Effector CD4-positive, alpha-beta T cell (primary cell): ENCODE measurements at places on chromosomes 13 and 19.

GRCh38 chr19:41887711-41888382 lies 4.9 kb downstream of the ARHGEF1 start:
- DNase-seq = peak; percentile 78

DNA sequence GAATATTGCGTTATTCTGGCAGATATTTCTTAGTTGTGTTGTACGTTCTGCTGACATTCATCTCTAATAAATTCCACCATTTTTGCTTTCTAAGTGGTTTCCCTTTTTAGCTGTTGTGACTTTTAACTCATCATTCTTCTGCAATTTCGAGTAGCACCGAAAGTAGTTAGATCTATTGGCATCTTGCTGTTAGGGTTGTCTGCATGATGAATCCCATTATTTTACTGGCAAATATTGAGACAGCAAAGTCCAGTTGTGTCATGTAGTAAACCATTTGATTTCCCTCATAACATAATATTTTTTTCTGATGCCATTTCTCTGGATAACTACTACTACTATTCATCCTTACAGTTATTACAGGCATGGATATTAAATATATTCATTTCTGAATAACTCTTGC lies 143.9 kb downstream of the SLITRK1 start:
- no peak for DNase-seq

GRCh38 chr19:49953416-49953815 lies 7.6 kb downstream of the SIGLEC11 start:
- no peak for DNase-seq

DNA sequence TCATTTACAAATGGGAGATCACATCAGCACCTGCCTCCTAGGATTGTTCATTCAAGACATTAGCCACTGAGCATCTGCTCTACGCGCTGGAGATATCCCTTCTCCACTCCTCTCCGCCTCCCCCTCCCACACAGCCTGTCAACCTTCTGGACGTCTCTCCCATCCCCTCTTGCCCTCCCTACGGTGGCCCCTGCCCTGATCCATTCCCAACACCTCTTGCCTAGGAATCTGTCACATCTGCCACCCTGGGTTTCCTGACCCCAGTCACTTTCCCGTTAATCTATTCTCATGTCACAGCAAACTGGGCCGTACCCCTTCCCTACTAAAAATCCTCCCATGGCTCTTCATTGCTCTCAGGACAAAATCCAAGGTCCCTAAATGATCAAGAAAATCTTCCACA lies 10.3 kb downstream of the DYRK1B start:
- DNase-seq = no peak

DNA sequence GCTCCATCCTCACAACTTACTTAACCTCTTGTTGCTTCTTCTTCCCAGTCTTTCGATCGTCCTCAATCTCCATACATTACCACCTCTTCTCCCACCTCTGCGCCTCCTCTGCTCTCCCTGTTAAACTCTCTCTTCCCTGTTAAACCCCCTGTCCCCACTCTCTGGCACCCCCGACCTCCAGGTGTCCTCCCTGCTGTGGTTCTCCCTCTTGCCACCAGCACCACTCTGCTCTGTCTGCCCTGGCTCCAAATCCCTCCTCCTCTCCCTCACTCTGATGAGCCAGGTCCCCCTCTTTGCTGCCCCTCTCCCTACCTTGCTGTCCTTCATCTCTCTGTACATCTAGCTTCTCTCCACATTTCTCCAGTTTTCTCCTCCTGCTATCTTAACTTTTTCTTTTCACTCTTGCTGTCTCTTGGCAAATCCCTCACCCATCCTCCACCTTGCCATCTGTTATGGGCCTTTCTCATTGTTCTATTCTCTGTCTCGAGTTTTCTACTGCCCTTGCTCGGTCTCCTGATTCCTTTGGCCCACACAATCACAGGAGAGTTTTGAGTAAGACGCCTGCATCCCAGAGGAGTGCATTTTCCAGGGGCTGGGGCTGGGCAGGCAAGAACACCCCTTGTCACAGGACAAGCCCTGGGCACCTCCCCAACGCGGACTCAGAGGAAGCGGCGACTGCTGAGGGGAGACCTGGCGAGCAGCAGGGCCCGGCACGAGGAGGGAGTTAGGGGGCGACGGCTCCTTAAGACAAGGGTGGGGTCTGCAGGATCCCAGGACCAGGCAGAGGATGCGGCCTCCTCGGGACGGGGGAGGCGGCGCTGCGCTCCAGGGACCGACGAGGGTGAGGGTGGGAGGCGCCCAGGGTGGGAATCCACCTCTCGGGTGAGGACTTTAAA lies 21.4 kb upstream of the ERVV-1 start:
- DNase-seq = no peak

GRCh38 chr19:49746206-49746958 lies 16.7 kb downstream of the TSKS start:
- peak; percentile 39 for DNase-seq

- no peak for DNase-seq
Measured at GRCh38 chr19:16945364-16945714, 56.5 kb downstream of the F2RL3 start.

DNA sequence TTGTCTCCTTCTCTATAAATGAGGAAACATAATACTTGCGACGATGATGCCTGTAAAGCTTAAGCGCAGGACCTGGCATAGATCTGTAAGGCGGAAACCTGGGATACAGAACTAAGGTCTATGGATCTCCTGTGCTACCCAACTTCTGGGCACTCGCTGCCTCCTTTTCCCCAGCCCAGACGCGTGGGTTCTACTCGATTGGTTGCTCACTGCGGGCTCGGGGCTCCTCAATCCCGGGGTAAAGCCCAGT lies 615 bp upstream of the PSMC4 start:
- no peak for DNase-seq

GRCh38 chr19:41991025-41991424 lies 3.0 kb downstream of the ATP1A3 start:
- DNase-seq = no peak

- DNase-seq = no peak
Measured at GRCh38 chr13:77774181-77774580, 76.7 kb downstream of the SLAIN1 start.

GRCh38 chr19:57786906-57787305 lies 17.4 kb downstream of the ZNF586 start:
- no peak for DNase-seq

DNA sequence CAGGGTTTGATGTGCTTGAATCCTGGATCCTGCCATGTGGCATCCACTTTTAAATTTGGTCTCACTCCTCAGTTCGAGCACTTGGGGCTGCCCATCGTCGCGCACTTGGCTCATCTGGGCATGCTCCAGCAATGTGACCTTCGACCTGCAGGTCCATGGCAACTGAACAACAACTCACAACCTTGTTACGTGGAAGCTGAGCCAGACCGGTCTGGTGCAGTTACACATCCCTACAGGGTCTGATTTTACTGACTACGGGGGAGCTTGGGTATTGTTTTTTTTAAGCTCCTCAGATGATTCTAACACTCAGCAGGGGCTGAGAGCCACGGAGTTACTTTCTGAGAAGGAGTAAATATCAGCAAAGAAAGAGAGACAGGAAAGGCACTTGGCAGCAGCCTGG lies 769.6 kb downstream of the UQCRFS1 start:
- no peak for DNase-seq

DNA sequence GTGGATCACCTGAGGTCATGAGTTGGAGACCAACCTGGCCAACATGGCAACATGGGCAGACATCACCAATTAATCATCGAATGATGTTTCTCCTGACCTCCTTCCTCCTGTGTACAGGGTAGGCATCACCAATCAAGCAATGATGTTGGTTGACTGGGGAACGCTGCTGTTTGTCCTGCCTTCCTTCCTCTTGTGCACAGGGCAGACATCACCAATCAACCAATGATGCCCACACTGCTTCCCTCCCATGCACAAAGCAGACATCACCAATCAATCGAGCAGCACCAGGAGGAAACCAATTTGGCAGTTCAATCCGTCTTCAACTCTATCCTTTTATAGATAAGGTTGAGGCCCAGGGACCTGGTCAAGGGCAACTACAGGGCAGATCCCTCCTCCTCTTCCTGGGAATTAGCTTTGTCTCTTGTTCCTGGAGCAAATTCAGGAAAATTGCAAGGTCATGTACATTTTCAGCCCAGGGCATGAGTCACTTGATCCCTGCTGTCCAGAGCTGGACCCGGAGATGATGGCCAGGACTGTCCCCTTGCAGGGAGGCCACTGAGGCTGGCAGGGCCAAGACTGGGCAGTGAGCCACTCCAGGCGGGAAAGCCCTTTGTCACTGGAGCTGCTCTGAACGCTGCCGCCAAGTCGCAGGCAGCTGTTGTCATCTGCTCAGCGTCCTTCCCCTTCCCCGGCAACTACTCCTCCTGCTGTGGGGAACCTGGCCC lies 5.3 kb upstream of the CSNK1G2 start:
- DNase-seq = no peak

GRCh38 chr19:51098365-51099046 lies 9.7 kb downstream of the CTU1 start:
- DNase-seq = no peak

- no peak for DNase-seq
Measured at GRCh38 chr13:102751886-102752285, 21.7 kb downstream of the TEX30 start.
